ENCODE measurements at places on chromosomes 3 and 15.

DNA sequence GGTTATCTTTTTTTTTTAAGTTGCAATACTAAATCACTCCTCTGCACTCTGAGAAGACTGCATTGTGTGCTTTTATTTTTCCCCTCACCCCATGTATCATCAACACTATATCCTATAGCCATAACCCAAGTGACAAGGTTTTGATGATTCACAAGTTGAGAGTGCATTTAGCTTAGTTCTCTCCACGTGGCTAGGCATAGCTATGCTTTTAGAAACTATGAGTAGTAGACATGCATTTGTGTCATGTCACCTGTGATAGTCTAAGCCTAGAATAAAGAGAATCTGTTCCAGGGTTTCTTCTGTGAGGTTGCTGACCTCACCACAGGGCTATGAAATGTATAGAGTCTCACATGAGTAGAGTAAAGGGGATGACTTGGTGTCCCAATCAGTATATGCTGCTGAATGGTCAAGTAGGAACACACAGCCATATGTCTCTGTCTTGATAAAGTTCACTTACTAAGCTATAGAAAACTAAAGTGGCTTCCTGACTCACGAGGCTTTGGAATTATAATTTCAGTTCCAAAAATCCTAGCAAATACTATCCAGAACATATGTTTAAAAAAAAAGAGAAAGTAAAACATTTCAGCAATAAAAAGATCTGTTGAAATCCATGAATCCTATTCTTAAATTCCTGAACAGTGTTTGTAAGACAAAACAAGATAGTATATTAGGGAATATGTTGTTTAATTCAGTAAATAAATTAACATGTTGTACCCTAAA, 206.3 kb downstream of the LSAMP start:
- no peak for DNase-seq

- DNase-seq, result no peak
Measured at GRCh38 chr3:168455814-168456213, 360.1 kb upstream of the GOLIM4 start.

DNA sequence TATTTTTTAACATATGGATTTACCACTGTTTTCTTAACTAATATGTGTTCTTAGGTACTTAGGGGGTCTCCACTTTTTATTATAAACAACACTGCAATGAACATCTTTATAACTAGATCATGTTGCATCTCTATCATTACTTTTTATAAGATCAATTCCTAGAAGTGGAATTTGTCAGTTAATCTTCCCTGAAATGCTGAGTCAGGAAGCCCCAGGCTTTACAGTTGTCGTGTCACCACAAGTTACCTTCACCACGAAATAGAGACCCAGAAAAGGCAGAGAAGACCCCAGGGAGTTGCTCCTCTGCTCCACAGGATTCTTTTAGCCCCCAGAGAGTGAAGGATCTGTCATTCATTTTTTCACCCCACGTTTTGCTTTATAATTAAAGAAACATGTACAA, 34.5 kb upstream of the ERC2 start:
- DNase-seq, result no peak

GRCh38 chr3:81502236-81502635, 259.2 kb downstream of the GBE1 start:
- no peak for DNase-seq

DNA sequence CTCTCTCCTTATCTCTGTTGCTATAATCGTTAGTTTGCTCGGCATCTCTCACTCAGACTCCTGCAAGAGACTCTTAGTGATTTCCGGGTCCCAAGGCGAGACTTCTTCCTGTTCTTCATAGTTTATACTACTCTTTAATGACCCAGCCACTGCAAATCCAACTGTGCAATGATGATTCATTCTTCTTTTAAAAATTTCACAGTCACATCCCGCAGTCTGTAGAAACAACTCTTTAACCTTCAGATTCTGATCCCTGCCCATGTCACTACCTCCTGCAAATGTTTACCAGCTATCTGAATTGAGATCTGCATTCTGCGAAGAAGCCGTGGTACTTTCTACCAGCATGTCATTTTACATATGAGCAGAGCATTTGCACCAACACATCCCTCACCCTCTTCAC, 2.8 kb upstream of the VGLL3 start:
- no peak for DNase-seq

- no peak for DNase-seq
Measured at GRCh38 chr3:32395496-32395895, 3.8 kb downstream of the CMTM7 start.

DNA sequence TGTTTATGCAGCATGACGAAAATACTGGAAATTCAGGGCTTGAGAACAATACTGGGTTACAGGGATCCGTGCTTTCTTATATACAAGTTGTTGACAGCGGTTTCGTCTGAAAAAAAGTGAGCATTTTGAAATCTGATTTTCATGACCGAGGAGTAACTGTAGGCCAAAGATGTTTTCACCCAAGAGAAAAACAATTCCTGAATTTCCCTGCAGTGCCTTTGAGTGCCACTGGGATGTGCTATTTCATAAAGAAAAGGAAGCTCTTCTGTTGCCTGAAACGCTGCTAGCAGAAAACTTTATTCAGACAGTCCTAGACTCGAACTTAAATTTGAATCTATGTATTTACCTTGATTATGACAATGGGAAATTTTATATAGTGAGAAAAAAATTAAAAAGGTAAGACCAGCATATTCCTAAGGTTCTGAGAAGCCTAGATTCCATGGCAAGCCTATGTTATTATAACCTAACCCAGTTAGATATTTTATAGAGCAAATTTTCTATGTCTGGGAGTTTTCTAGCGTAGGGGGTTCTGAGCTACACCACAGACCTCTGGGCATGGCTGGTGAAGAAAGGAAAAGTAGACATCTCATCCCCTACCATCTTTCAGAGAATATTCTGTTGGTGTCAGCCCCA, 30.2 kb downstream of the KCNAB1 start:
- DNase-seq, result no peak

DNA sequence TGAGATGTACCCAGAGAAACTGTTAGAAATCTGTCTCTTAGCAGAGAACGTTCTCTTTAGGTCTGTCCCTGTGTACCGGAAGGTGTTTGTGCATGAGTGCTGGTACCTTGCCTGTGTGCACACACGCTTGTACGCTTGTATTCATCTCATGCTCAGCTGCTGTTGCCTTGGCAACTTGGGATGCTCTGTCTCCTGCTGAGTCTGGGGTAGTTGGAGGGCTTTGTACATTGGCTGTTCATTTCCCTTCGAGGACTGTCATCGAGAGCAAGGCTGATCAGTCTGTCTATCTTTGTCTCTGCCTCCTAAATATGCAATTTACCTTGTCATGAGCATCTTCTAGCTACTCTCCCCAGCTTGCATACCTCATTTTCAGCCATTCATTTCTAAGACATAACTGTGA, 147.2 kb downstream of the SLCO3A1 start:
- DNase-seq, result no peak

DNA sequence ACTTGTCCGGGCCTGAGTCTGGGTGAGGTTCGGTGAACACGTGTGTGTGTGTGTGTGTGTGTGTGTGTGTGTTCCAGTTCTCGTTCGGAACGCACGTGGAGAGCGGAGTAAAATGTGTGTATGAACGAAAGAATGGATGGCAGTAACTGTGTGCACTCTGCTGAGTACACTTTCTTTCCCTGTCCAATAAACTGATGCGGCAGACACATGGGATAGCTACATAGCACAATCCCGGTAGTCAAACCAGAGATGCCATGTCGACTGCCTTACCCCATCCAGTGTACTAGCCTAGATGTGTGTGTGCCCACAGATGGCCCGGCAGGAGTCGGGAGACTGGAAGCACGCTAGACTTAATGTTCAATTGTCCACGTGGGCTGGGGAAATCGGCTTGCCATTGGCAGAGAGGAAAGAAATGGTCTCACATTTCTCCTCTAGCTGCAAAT, 507 bp upstream of the GOLIM4 start:
- no peak for DNase-seq

DNA sequence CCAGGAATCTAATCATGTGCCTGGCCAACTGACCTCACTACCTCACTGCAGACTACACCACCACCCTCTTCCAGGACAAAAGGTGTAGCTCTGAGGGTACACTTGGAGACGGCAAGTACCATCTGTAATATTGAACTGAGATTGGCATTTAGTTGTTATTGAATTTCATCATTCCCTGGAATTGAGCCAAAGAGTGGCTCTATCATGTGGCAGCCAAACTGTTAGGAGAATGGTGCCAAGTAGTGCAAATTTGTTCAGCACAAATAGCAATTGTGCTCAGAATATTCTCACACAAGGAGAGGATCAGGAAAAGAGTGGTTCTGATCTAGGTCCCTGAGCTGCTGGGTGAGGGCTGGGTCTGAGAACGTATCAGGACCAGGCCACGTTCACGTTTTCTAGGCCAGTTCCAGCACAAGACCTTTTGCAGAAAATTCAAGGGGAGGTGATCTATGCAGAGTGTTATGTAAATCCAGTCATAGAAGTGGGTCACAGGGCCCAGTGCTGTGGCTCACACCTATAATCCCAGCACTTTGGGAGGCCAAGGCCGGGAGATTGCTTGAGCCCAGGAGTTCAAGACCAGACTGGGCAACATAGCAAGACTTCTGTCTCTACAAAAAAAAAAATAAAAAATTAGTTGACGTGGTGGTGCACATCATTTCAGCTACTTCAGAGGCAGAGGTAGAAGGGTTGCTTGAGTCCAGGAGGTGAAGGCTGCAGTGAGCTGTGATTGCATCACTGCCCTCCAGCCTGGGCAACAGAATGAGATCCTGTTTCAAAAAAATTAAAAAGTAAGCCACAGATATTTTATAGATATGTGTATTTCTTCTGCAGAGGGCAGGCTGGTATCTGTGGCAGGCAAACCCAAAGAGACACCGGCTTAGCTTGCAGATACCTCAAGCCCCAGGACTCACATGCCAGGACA, 31.9 kb upstream of the CFAP161 start:
- no peak for DNase-seq

GRCh38 chr3:113697500-113698090, 1.2 kb upstream of the USF3 start:
- no peak for DNase-seq

GRCh38 chr3:1288805-1289494, 196.1 kb downstream of the CNTN6 start:
- DNase-seq, result no peak

GRCh38 chr3:133532951-133533350, 40.5 kb upstream of the CDV3 start:
- no peak for DNase-seq
